Stimulated activated naive B cell treated with anti-CD40 and anti-IgM and Interleukin-4, amounts not matched to agents 10 μg/mL and 1 μg/mL and 100 μg/mL, for 72 hours (primary cell): ENCODE measurements at places on chromosomes 5 and 9.

DNA sequence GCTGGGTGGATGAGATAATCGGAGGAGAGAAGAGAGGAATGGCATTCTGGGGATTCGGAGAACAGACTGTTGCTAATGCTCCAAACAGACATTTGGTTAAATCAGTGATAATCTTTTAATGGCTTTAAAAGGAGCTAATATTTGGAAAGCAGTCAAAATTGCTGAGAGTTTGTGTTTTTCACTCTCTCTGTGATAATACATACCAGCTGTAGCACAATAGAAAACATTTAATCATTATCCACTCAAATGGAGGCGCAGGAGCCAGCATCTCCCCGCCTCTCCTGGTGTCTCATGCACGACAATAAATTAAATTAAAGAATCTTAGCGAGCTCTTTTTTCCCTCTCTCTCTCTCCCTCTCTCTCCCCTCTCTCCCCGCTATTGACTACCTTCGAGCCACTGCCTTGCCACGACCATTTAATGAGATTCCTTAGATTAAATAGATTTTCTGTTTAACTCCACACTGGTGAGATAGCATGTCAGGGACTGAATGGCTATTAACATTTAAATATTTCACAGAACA, 268.6 kb upstream of the MVB12B start:
- DNase-seq: no peak

GRCh38 chr9:88635151-88635550, 100.2 kb downstream of the NXNL2 start:
- DNase-seq: no peak

DNA sequence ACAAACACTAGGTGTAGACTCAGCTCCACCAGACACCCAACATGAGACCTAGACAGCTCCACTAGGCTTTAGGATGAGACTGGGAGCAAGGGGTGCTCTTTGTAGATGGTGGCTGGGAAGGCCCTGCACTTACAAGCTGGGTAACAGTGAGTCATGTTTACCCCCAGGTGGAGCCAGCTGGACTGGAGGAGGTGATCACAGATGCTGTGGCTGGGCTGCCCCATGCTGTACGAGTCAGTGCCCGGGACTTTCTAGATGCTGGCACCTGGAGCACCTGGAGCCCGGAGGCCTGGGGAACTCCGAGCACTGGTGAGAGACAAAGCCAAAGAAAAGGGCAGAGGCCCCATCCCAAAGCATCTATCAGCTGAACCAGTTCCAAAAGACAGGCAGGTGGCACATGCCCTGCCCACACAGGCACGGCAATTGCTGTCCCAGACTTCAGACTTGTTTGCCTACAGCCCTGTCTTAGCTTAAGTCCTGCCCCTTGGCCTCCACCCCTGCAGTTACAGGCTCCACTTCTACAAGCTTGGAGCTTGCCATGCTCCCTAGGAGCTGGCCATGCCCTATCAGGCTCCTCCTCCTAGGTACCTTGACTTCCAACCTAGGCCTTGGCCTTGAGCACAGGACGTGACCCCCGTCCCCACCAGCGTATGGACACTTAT, 2.7 kb downstream of the CCL27 start:
- DNase-seq: no peak

DNA sequence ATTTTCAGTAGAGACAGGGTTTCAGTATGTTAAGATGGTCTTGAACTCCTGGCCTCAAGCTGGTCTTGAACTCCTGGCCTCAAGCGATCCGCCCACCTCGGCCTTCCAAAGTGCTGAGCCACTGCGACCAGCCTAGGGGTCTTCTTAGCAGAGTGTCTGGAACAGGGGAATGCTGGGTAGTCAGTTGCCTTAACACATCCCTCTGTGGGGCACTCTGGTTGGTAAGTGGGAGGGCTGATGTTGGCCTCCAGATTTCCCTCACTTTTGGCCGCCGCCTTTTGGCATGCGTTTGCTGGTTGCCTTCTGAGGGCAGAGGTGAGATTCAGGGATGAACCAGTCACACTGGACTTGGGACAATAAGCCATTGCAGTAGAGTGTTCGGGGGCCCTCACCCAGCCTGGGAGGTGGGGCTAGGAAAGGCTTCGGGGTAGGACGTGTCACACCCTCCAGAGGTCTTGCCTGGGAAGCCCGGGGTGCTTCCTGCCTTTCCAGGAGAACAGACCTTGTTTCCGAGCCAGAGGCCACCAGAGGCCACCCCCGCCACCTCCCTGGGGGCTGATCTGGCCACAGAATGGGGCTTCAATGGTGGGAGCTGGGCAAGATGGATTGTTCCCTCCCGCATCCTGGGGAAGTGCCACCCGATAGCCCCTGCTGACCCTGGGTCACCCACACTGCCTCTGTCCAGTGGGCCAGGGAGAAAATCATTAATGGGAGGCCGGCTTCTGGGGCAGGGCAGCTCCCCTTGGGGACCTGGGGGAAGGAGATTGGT, 13.3 kb downstream of the FGF18 start:
- no peak for DNase-seq

DNA sequence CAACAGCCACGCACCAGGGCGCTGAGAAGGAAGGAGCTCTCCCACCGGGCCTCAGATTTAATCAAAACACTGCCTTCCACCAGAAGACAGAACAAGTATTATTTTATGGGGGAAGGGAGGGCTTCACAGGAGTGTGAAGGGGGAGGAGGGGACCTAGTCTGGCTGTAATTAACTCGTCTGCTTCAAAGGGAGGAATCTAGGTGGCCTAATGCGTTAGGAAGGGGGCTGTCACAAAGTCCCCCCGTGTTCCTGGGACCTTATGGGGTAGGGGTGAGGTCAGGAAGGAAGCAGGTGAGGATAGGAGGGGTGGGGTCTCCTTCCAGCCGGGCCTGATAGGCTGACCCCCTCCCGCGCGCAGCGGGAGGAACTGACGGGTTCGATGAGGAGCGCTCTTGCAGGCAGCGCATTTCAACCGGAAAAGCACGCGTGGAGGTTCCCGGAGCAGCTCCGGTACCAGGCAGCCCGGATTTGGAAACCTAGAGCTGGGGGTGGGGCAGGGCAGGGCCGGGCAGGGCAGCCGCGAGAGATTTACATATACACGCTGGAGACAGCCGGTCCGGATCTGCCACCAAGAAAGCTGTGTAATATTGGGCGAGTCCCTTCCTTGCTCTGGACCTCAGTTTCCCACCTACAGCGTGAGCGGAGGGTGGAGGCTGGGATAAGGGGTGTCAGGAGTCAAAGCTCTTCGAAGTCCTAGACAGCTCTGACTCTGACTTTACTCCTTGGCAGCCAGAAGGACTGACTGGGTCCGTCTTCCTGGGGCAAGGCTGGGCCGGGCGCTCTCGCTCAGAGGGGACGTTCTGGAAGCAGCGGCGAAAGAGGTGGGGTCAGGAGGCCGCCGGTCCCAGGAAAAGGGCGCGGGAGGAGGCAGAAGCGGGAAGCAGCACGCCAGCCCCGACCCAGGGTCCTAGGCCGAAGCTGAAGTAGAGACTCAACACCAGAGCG, 1.8 kb downstream of the SHB start:
- DNase-seq: no peak
